Cortex of kidney (tissue), 1 donor: ENCODE measurements at places on chromosomes 4 and X.

GRCh38 chrX:111854556-111855490, 21.2 kb upstream of the TRPC5OS start:
- DNase-seq, result no peak

GRCh38 chrX:16825264-16826035, 39.2 kb downstream of the TXLNG start:
- DNase-seq, result no peak

DNA sequence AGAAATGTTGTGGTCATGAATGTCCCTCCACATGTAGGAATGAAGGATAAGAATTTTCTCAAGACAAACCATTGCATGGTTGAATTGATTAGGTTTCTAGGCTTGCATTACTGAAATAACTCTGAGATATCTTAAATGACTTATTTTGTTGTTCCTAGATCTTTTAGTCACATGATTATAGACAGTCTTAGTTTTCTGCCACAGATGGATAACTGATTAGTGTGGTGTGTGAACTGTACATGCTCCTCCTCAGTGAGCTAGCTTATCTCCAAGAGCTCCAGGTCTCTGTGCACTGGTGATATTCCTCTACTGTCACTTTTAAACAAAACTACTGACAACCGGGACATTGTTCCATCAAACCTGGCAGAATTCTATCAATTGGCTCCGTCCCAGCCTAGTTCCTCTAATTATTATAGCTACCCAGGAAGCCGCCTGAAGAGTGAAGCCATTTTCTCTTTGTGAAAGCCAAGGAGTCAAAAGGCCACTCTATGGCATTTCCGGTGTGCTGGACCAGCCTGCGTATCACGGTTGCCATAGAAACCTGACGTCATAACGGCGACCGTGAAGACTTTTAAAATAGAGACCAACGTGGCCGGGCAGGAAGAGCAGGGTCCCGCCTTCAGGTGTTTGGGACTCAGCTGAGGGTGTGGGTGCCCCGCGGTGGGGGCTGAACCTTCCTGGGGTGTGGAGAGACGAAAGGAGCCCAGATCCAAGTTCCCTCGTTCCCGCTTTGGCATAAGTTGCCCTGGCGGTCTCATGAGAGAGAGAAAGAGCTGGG, 28.1 kb downstream of the BEX3 start:
- no peak for DNase-seq

- DNase-seq, result no peak
Observed at GRCh38 chrX:11254417-11255109, 38.6 kb upstream of the AMELX start.

DNA sequence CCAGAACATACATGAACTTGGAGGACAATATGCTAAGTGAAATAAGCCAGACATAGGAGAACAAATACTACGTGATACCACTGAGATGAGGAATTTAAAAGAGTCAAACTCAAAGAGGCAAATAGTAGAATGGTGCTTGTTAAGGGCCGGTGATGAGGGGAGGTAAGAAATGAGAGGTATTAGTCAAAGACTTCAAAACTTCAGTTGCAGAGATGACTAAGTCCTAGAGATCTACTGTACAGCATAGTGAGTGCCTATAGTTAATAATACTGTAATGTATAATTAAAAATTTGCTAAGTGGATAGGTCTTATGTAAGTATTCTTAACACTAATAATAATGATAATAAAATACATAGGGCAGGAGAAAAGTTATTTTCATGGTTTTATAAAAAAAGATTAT, 126.9 kb upstream of the VEGFC start:
- DNase-seq, result no peak

GRCh38 chr4:104163820-104164219, 330.9 kb downstream of the CXXC4 start:
- no peak for DNase-seq
